ENCODE measurements at places on chromosomes 13 and 19.

GRCh38 chr19:44164327-44164672 is 600 bp upstream of the ZNF226 start:
- DNase-seq, result no peak

DNA sequence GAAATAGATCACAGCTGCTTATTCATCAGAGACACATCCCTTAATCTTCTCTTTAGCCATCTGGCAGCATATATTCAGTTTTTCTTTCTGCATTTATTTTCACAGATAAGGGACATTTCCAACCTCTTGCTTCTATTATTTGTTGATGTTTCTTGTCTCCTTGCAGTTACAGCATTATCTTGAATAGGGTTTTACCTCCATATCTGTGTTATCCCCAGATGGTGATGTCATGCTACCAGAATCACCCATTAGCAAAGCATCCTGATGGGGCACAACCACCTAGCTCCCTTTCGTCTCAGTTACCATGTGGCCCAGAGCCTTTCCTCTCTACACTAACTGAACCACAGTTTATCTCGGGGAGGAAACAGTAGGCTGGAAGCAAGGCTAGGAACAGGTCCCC is 483.9 kb downstream of the FOXO1 start:
- DNase-seq, result no peak

GRCh38 chr13:110318920-110319319 is 11.8 kb downstream of the COL4A2 start:
- no peak for DNase-seq

DNA sequence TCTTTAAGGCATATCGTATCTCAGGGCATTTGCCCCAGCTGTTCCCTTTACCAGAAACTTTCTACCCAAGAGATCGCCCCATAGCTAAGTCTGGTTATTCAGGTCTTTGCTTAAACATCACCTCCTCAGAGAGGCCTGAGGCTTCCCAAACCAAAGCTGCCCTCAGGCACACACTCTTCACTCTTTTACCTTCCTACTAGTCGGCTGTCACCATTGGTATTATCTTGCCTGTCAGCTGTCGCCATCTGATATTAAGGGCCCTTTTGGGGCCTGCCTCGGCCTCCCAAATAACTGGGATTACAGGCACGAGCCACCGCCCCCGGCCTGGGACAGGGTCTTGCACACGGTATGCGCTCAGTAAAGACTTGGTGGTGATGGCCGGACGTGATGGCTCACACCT is 1.0 kb downstream of the GADD45GIP1 start:
- DNase-seq, result no peak

DNA sequence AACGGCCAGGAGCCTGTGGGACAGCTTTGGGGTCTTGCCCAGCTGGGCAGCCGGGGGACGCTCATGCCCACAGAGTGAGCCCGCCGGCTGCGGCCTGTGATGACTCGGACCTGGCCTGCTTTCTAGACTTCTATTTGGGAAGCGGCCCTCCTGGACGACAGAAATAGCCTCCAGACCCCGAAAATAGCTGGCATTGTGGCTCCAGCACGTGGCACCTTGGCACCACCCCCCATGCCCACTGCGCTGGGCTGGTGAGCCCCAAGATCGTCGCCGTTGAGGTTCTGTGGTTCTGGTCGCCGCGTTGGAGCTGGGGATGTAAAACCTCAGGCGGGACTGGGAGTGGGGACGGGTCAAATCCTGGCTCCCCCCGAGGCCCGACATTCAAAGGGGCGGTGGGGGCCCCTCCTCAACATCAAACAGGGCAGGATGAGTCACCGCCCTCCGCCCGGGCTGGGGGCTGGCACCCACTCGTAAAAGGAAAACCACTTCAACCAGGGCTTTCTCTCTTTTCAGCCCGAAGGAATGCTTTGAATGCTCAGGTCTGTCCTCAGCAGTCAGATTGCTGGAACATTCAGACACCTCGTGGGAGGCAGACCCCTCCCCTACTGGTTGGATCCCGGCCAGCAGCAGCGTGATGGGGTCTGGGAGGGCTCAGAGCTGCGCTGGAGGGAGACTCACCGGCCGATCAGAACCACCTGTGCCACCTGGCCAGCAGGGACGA is 42.1 kb downstream of the GADD45B start:
- DNase-seq, result no peak

- DNase-seq, result no peak
These were observed 18.6 kb downstream of the C13orf46 start for GRCh38 chr13:113955235-113955634.

DNA sequence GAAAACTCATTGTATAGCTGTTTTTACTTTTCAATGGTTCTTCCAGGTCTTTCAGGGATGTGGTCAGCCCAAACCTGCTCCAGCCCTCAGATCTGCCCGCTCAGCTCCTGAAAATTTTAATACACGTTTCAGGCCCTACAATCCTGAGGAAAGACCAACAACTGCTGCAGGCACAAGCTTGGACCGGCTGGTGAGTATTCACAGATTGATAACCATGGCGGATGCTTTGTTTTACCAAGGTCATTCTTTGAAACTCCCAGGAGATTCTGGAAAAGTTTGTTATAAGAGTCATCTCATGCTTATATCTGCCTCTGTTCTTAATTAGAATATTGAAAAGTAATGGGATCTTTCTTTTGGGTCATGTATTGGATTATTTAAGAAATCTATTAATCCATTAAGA is 173.5 kb downstream of the DCT start:
- DNase-seq, result no peak

DNA sequence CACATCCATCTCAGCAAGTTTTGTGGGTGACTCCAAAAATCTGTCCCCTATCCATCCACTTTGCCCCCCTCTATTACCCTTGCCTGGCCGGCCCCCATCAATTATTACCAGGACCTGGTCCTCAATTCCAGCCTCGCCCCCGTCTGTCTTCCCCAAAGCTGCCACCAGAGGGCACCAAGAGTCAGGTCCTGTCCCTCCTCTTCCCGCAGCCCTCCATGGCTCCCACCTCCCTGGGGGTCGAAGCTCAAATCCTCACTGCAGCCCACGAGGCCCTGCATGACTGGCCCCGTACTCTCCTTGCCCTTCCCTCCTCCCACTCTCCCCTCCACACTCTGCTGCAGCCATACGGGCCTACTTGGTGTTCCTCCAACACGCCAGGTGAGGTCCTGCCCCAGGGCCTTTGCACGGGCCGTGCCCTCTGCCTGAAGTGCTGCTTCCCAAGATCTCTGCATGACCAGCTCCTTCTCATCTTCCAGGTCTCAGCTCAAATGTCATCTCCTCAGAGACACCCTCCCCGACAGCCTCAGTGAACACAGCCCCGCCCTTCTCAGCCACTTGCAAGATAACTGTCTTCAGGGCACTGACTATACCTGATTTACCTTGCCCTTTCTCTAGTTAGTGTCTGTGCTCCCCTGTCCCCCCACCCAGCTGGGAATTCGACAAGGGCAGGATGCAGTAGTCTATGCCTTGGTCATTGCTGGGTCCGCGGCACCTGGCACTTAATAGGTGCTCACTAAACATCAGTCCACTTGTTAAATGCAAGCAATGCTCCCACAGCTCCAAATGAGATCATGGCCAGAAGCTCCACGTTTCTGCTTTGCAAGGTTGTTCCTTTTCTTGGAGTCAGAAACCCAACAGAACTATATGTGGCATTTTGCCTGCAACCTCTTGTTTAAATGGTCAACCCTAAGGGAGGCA is 16.8 kb upstream of the SEMA6B start:
- DNase-seq, result no peak

DNA sequence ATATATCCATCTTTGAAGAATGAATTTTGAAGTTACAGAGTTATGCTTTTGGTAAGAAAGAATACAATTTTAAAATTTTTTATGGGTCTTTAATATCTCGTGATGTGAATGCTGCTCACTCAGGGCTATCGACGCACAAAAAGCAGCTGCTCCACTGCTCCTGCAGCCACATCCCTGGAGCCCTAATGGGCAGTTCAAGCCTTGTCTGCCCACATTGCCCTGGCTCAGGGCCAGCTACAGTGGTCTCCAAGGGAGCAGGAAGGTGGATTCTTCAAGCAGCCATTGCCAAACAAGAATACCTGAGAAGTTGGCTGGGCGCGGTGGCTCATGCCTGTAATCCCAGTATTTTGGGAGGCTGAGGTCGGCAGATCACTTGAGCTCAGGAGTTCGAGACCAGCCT is 85.8 kb downstream of the IPO5 start:
- peak; percentile 82 for DNase-seq

DNA sequence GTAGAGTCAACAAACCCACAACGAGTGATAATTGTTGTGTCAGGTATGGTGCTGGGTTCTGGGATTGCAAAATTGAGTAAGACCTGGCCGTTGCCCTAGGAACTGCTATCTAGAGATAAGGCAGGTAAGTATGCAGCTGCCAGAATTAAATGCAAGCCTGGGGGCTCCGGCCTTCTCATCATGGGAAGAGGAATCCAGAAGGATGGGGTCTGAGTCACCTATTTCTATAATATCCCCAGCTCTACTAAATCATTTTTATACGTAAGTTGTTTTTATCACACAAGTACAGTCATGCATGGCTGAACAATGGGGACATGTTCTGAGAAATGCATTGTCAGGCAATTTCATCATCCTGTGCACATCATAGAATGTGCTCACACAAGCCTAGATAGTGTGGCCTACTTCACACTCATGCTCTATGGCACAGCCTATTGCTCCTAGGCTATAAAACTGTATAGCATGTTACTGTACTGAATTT is 203.0 kb downstream of the KLF5 start:
- DNase-seq, result no peak

- no peak for DNase-seq
These were observed 29.8 kb upstream of the PABPC3 start for GRCh38 chr13:25065974-25066770.

- DNase-seq, result no peak
These were observed 523.5 kb upstream of the ARGLU1 start for GRCh38 chr13:107091428-107091827.

GRCh38 chr19:43652546-43652874 is 12.9 kb upstream of the CADM4 start:
- no peak for DNase-seq

DNA sequence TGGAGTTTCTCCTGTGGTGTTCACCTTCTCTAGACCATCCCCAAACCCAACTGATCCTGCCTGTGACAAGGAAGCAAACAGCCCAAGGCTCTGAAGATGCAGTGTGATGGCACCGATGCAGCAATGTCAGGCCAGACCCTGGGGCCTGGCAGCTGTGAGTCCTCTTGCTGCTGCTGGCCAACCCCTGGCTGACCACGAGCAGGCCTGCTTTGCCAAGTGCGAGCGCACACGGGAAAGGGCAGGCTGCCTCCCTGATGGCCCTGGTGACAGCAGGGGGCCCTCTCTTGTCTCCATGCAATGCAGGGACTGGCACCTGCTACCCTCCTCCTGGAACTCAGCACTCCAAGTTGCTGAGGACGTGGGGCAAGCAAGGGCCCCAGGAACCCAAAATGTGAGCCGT is 5.4 kb upstream of the VSTM2B start:
- DNase-seq, result no peak

- DNase-seq, result no peak
These were observed 4.1 kb downstream of the ARHGEF1 start for GRCh38 chr19:41886761-41887710.

GRCh38 chr19:3225677-3226093 is 1.2 kb downstream of the CELF5 start:
- DNase-seq, result no peak

GRCh38 chr13:44140888-44141724 is 232.5 kb upstream of the SERP2 start:
- DNase-seq, result no peak

DNA sequence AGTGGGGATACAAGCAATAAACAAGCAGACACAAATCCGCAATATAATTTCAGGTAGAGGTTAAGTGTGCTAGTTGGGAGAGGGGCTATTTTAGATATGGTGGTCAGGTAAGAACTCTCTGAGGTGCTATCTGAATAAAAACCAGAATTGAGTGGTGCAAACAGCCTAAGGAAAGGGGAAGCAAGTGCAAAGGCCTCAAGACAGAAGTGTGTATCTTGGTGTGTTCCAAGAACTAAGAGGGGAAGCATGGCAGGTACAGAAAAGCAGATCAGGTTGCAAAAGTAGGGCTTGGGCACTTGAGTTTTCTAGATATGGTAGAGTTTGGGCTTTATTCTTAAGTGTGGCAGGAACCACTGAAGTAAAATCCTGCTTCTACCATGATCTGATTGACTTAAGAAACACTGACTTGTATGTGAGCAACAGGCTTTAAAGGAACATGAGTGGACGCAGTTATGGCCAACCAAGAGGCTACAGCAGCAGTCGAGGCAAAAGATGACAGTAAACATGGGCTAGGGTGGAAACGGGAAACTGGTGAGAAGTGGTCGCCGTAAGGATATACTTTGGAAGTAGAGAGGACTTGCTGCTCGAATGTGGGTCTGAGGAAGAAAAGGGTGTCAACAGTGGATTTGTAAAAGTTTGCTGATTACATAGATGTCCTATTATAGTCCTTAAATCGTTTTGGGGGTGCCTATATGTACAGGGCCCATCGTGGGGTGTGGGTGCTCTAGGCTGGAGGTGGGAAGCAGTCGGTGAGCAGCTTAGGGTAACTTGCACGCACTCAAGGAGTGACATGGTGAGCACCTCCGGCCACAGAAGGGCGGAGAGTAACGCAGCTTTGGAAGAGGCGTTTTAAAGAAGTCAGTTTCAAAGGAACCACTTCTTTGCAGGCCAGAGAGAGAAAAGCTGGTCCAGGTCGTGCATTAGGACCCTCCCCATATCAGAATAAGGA is 677 bp downstream of the TGDS start:
- peak; percentile 38 for DNase-seq

DNA sequence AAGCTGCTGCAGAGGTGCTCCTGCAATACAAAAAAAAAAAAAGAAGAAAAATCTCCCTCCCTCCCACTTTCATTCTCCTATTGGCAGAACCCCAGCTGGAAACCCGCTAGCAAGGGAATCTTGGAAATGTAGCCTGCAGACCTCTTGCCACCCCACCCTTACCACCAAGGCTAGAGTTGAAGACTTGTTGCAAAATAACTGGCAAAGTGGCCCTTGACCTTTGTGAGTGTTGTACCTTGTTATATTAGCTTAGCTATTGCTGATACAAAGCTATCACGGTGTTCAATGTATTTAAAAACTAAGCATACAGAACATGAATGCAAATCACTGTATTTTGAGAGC is 57.5 kb upstream of the KCTD4 start:
- DNase-seq, result no peak

- DNase-seq, result no peak
These were observed 29.7 kb downstream of the GPX4 start for GRCh38 chr19:1133471-1133929.

GRCh38 chr13:40480012-40480914 is 186.2 kb downstream of the FOXO1 start:
- DNase-seq, result no peak

Measured in DMS79 (cell line).